ENCODE measurements at places on chromosomes 2 and 18. TPM values are rescaled to one million over a fixed set of nuclear protein-coding genes. Genes with fewer than 3 reads are reported as not detected.

C1D gene
- total RNA-seq, result 55.8 TPM

ST6GAL2 gene
- 44.8 TPM for total RNA-seq

DNA sequence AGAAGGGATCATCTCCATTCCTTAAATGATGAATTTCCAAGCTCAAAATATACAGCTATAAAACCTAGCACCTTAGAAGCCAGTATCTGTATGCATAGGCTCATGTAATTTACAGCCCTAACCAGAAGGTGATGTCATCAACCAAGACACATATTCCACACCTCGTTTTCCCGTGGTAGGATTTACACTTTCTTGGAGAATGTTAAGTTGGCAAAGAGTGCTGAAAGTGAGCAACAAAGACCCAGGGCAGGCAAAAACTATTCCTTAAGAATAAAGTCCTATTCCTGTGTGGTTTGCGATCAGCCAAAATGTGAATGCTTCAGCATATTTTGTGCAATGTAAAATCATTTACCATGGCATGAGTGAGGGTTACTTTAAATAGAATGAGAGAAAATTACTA, 247.1 kb downstream of the OSR1 start:
- no peak for DNase-seq

- DNase-seq, result no peak
Measured at GRCh38 chr2:7724336-7724735, 807.1 kb downstream of the RNF144A start.

GRCh38 chr2:105575499-105576025, 169.2 kb upstream of the NCK2 start:
- DNase-seq, result no peak
